ENCODE measurements at places on chromosomes 6 and 20. TPM values are rescaled to one million over a fixed set of nuclear protein-coding genes. Genes with fewer than 3 reads are reported as not detected.

DNA sequence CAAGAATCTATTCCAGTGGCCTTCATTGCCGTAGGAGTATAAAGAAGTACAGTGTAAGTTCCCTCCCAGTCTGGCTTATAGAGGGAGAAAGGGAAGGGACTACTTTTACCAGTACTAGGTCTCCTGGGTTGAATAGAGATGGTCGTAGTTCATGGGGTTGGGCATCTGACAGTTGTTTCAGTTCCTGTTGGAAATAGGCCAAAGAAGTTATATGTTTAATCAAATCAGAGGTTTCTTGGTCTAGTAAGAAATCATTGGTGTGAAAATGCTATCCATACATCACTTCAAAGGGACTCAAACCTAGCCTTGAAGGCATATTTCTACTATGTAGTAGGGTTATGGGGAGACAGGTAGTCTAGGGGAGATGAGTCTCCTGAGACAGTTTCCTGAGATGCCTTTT is 45.6 kb upstream of the MAN1A1 start:
- no peaks in the 10 kb centered on the region for H3K36me3 ChIP-seq
- no peak overlapping the region for H3K27ac ChIP-seq
- no peak overlapping the region for H3K4me3 ChIP-seq
- no peaks in the 10 kb centered on the region for H3K27me3 ChIP-seq

RIMS1 gene
- total RNA-seq: 0.93 TPM

GRCh38 chr6:159693894-159694545 is 979 bp upstream of the SOD2 start:
- peaks cover 62% of the 10 kb centered on the region for H3K4me1 ChIP-seq
- peak overlapping the region; percentile 99 for H3K4me3 ChIP-seq
- no peaks in the 10 kb centered on the region for H3K27me3 ChIP-seq
- no peak for DNase-seq
- peak overlapping the region; percentile 100 for H3K27ac ChIP-seq
- peaks cover 20% of the 10 kb centered on the region for H3K36me3 ChIP-seq

DNA sequence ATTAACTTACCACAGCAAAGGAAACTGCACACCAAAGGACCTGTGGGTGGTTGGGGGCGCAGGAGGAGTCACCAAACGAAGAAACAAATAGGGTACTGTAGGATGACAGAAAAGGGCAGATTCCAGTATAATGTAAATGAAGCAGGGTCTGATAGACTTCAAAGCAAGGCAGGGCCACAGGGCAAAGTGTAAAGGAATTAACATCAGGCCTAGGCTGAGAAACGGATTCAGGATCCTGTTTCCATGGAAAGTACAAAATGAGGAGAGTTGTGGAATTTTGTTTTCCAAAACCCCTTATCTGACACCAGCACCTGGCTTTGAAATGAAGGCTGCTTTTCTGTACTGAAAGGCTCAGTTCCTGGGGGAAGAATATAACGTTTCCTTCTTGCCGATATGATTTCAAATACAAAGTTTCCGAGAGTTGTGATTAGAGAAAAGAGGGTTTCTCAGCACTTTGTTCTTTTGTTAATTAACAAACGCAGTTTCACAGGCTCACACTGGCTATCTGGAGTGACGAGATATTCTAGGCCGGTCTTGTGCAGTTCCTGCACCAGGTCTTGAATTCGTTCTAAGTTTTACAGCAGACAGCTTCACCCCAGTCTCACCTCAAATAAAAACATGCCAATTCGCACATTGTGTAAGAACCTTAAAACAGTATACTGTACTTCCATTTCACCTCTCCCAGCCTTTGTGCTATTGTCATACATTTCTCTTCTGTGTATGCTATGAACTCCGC is 5.8 kb downstream of the DEFB123 start:
- H3K27me3 ChIP-seq: peaks cover 21% of the 10 kb centered on the region
- no peak for DNase-seq
- H3K27ac ChIP-seq: no peak overlapping the region
- no peaks in the 10 kb centered on the region for H3K36me3 ChIP-seq
- no peaks in the 10 kb centered on the region for H3K4me1 ChIP-seq

PARD6B gene
- total RNA-seq: 3.4 TPM

GRCh38 chr6:135880066-135880972 is 28.8 kb downstream of the PDE7B start:
- DNase-seq: no peak
- H3K4me3 ChIP-seq: peak overlapping the region; percentile 47
- no peaks in the 10 kb centered on the region for H3K27me3 ChIP-seq
- H3K36me3 ChIP-seq: no peaks in the 10 kb centered on the region
- H3K27ac ChIP-seq: peak overlapping the region; percentile 77

DNA sequence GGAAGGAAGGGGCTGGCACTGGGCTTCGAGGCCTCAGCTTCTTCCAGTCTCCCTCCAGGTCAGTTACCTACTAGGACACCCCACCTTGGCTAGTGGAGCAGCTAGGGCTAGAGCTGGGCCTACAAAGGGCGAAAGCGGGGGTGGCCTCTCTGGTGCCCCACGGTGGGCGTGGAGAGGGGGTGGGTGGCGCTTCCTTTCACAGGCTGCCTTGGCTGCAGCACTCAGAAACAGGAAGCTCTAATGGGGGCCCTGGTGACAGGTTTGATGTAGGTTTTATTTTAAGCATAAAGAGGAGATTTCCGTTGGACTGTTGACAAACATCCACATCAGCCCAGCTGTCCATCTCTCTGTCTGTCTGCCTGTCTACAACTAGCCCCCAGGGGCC is 13.4 kb downstream of the FAM110A start:
- H3K4me1 ChIP-seq: peaks cover 38% of the 10 kb centered on the region
- H3K27me3 ChIP-seq: no peaks in the 10 kb centered on the region
- no peaks in the 10 kb centered on the region for H3K36me3 ChIP-seq
- DNase-seq: no peak
- H3K4me3 ChIP-seq: no peak overlapping the region

GRCh38 chr6:170075659-170076223 is 215.1 kb downstream of the DLL1 start:
- no peak overlapping the region for H3K27ac ChIP-seq
- H3K27me3 ChIP-seq: peaks cover 5% of the 10 kb centered on the region
- H3K4me1 ChIP-seq: no peaks in the 10 kb centered on the region
- no peak for DNase-seq

SF3B5 gene
- 131 TPM for total RNA-seq

DNA sequence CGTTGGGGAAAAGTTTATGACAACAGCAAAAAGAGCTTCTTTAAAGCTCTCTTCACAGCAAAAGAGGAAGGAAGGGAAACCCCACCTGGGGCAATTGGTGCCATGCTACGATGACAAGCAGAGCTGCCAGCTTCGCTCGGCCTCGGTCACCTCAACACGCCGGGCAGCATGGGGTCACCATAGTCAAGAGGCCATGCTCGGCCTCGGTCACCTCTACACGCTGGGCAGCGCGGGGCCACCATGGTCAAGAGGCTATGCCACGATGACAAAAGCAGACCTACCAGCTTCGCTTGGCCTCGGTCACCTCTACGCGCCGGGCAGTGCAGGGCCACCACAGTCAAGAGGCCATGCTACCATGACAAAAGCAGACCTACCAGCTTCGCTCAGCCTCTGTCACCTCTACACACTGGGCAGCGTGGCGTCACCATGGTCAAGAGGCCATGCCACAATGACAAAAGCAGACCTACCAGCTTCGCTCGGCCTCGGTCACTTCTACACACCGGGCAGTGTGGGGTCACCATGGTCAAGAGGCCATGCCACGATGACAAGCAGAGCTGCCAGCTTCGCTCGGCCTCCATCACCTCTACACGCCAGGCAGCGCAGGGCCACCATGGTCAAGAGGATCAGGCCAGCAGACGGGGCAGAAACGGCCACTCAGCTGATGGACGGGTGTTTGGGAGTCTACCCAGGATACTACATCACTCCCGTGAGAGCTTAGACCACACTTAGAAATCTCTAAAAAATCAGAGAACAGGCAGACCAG is 12.1 kb downstream of the APMAP start:
- no peak for DNase-seq
- H3K36me3 ChIP-seq: peaks cover 35% of the 10 kb centered on the region
- no peak overlapping the region for H3K4me3 ChIP-seq
- H3K27ac ChIP-seq: no peak overlapping the region

GRCh38 chr6:39051399-39052122 is 3.0 kb downstream of the GLP1R start:
- H3K36me3 ChIP-seq: no peaks in the 10 kb centered on the region
- no peak for DNase-seq
- peaks cover 61% of the 10 kb centered on the region for H3K4me1 ChIP-seq

DNA sequence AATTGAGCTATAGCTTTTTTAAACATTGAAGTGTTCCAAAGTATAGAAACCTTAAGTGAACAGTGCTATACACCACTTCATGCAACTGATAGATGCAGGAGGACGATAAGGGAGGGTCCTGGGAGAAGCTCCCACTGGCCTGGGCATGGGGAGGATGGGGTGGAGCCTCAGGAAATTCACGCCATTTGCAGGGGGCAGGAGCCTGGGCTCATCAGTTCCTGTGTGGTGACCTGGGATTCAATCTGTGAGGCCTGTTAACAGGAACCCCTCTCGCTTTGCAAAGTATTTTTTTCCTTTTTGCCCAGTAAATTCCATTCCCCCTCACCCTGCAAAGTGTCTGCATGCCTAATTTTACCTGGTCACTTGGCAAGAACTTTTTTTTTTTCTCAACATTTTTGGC is 11.0 kb upstream of the ASCC3 start:
- no peak overlapping the region for H3K27ac ChIP-seq
- DNase-seq: no peak
- H3K27me3 ChIP-seq: no peaks in the 10 kb centered on the region

- no peaks in the 10 kb centered on the region for H3K36me3 ChIP-seq
- no peak within 1 kb of the TSS for H3K27ac ChIP-seq
- peaks cover 4% of the 10 kb centered on the region for H3K4me1 ChIP-seq
- no peak for DNase-seq
- H3K4me3 ChIP-seq: no peak within 1 kb of the TSS
- peaks cover 100% of the 10 kb centered on the region for H3K27me3 ChIP-seq
Observed at GRCh38 chr20:45306431-45306982, at the start of gene RBPJL. TSS of gene RBPJL (plus strand) at chr20:45306840. CDS start at chr20:45306923, 83 bp downstream.

- H3K36me3 ChIP-seq: no peaks in the 10 kb centered on the region
- H3K4me3 ChIP-seq: no peak overlapping the region
- H3K4me1 ChIP-seq: peaks cover 11% of the 10 kb centered on the region
- no peak overlapping the region for H3K27ac ChIP-seq
- H3K27me3 ChIP-seq: peaks cover 5% of the 10 kb centered on the region
Observed at GRCh38 chr6:44702292-44702691, 314.8 kb downstream of the CDC5L start.

DNA sequence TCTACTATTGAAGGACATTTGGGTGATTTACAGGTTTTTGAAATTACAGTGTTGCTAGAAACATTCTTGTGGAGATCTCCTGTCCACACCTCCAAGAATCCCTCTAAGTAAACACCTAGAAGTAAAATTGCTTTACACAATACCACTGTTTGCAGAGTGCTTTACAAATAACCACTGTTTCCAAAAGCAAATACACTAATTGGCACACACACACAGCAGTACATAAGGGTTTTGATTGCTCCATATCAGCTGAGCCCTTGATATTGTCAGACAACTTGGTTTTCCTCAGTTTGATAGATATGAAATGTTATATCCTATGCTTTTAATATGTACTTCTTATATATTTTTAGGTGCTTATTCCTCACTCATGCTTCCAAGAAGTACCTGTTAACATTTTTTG is 6.3 kb downstream of the HMGN4 start:
- no peak overlapping the region for H3K4me3 ChIP-seq
- DNase-seq: no peak
- H3K27me3 ChIP-seq: no peaks in the 10 kb centered on the region
- H3K4me1 ChIP-seq: peaks cover 6% of the 10 kb centered on the region

PERP gene
- total RNA-seq: 53.9 TPM

RGL2 gene
- total RNA-seq: 59.4 TPM

TRIM31 gene
- not detected for total RNA-seq
